Activated T-helper 1 cell treated with anti-CD3 and anti-CD28 coated beads, Interleukin-2, amount 50 U/mL, for 16 hours (primary cell): ENCODE measurements at places on chromosomes 4 and X.

- DNase-seq = no peak
Measured at GRCh38 chrX:36961590-36961989, 46.6 kb upstream of the FAM47C start.

- DNase-seq = no peak
Measured at GRCh38 chr4:26264109-26264508, 56.7 kb upstream of the RBPJ start.

- no peak for DNase-seq
Measured at GRCh38 chr4:166635367-166635766, 598.9 kb downstream of the SPOCK3 start.

DNA sequence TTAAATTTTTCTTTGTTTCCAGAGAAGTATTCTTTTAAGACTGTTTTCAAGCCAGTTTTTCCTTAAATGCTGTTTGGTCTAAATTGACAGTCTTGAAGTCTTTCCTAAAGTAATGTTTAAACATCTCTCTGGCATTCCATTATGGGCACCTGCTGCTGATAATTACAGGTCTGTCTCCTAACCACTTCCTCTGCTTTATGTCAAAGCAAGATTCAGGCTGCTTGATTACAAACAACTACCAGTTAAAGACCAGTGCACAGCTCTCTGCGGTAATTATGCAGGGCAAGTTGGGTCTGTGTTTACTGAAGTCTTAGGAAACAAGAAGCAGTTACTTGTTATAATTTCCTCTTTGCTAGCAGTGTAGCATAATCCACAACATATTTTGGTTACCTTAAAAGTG is 17.6 kb downstream of the UNC5C start:
- no peak for DNase-seq
